ENCODE measurements at places on chromosomes 1 and 21. TPM values are rescaled to one million over a fixed set of nuclear protein-coding genes. Genes with fewer than 3 reads are reported as not detected.
A peak's percentile ranks its signal among the peaks of the same experiment; 100 is the strongest.

Gene HORMAD1
- total RNA-seq, result 0.33 TPM

DNA sequence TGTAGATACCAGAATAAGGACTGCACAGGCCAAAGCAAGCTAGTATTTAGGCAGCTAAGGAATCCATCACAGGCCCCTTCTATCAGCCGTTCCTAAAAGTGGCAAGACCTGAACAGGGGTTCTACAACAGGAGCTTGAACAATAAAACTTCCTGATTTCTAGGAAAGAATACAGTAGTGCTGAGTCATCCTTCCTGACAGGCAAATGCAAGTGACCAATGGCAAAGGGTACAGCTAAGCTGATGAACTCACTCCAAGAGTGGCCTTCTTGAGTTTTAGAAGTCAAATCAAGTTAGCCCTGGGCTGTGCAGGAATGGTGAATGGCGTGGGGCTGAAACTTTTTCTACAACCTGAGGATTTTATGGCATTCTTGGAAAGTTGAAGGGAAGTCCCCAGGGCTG, 112.9 kb downstream of the GREM2 start:
- H3K27me3 ChIP-seq, result no peaks in the 10 kb centered on the region
- no peak for DNase-seq
- no peak overlapping the region for H3K27ac ChIP-seq
- H3K36me3 ChIP-seq, result no peaks in the 10 kb centered on the region

DNA sequence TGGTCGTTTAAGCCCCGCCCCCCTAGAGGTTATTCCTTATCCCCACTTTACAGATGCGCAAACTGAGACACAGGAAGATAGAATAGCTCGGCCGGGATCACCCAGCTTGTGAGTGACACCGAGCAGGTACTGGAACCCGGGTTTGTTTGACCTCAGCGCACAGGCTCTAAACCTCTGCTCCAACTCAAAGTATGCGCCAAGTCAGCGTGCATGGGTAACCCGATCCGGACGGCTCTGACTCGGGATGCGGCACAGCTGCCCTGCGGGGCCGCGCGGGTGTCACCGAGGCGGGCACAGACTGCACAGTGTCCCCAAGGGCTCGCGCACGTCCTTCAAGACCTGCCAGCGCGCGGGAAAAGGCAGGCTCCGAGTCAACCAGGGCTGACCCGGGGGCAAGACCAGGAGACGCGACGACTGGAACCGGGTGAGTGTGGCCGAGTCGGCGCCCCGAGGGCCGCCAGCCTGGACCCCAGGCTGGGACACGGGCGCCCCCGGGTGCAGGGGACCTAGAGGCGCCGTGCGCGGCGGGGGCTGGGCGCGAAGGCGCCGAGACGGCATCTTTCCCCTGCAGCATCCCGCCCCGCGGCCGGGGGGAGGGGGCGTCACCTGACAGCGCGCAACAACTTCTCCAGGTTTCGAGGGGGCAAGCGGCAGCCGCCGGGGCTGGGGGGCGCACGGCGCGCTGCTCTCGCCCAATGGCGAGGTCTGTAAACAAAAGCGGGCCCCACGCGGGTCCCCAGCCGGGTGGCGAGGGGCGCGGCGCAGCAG, 101.9 kb upstream of the SOD1 start:
- H3K27me3 ChIP-seq, result peaks cover 67% of the 10 kb centered on the region
- H3K4me1 ChIP-seq, result peaks cover 25% of the 10 kb centered on the region
- DNase-seq, result no peak
- no peak overlapping the region for H3K27ac ChIP-seq

- H3K4me1 ChIP-seq, result peaks cover 3% of the 10 kb centered on the region
- H3K27ac ChIP-seq, result peak overlapping the region; percentile 92
- DNase-seq, result peak; percentile 22
- H3K4me3 ChIP-seq, result peak overlapping the region; percentile 78
- H3K36me3 ChIP-seq, result peaks cover 39% of the 10 kb centered on the region
Observed at GRCh38 chr1:100896481-100896982, 642 bp downstream of the SLC30A7 start.

DNA sequence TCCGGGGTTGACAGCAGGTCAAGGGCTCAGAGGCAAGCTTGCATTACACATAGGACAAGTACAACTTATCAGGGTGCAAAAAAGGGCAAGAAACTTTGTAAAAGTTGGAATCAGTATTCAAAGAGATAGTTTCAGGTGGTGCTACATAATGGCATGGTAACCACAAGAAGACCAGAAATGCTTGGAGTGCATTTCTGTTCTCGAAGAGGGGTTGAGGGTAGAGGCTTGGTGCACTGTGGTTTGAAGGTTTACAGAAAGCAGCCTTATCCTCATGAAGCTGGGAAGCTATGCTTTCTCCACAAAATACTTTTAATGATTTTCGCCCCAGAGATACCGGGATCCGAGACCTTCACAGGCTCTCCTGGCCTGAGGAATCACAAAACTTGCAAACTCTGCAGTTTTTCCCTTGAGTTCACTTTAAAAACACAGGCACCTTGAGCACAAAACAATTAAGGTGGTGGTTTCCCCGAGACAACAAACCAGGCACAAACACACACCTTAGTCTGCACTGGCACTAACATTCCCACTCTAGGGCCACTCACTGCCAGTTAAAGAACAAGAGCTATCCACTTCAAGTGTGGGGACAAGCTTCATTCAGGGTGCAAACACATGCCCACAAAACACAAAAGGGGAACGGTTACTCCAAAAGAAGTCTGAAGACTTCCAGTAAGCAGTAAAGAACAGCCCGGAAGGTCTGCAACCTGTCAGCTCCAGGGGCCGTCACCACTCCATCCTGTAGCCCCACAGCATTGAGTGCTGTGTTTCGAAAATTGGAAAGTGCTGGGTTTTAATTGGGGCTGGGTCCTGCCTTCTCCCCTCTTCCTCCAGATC, 29.8 kb upstream of the NFIA start:
- peak overlapping the region; percentile 98 for H3K27ac ChIP-seq
- H3K36me3 ChIP-seq, result no peaks in the 10 kb centered on the region
- no peak for DNase-seq
- peak overlapping the region; percentile 37 for H3K4me3 ChIP-seq

DNA sequence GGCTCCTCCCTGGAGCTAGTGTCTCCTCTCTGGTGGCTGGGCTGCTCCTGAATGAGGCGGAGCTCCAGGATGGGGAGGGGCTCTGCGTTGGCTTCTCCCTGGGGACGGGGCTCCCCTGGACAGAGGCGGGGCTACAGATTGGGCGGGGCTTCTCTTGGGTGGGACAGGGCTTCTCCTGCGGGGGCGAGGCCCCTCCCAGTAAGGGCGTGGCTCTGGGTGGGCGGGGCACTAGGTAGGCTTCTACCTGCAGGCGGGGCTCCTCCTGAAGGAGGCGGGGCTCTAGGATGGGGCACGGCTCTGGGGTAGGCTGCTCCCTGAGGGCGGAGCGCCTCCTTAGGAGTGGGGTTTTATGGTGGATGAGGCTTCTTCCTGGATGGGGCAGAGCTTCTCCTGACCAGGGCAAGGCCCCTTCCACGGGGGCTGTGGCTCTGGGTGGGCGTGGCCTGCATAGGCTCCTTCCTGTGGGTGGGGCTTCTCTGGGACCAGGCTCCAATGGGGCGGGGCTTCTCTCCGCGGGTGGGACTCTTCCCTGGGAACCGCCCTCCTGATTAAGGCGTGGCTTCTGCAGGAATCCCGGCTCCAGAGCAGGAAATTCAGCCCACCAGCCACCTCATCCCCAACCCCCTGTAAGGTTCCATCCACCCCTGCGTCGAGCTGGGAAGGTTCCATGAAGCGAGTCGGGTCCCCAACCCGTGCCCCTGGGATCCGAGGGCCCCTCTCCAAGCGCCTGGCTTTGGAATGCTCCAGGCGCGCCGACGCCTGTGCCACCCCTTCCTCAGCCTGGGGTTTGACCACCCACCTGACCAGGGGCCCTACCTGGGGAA, 22.7 kb upstream of the ARF1 start:
- peaks cover 87% of the 10 kb centered on the region for H3K27me3 ChIP-seq
- DNase-seq, result no peak
- H3K4me3 ChIP-seq, result no peak overlapping the region
- no peak overlapping the region for H3K27ac ChIP-seq
- H3K4me1 ChIP-seq, result peaks cover 12% of the 10 kb centered on the region
- no peaks in the 10 kb centered on the region for H3K36me3 ChIP-seq

DNA sequence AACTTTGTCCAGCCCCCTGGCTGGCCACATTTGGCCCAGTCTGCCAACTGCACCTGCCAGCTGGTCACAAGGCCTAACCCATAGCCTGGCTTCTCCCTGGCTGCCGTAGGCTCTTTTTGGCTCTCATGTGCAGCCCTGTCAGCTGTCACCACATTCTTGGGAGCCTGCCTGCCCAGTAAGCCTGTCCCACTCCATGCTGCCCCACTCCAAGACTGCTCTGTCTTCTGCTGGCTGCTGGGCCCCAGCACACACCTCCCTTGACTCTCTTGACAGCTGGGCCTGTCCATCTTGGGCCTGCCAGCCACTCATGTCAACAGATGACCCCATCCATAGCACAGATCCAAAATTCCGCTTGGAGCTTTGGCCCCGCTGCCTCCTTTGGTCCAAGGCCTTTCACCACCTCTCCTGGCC, 74.3 kb upstream of the EDN2 start:
- H3K4me1 ChIP-seq, result peaks cover 8% of the 10 kb centered on the region
- H3K36me3 ChIP-seq, result no peaks in the 10 kb centered on the region
- no peaks in the 10 kb centered on the region for H3K27me3 ChIP-seq
- peak; percentile 83 for DNase-seq
- no peak overlapping the region for H3K4me3 ChIP-seq

DNA sequence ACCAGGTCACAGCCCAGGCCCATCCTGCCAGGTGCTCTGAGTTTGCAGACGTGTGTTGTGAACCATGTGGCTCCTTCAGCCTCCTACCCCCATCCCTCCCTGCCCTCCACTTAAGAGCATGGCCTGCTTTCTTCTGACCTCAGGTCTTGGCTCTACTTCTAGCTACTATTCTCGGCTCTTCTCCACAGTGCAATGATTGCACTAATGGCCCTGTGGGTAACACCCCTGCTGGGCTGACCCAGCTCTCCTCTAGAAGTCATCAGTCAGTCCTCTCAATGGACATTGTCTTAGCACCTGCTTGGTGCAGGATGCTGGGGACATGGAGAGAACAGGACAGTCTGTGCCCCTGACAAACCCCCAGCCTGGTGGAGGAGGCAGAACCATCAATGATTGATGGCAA, 22.2 kb upstream of the IFFO2 start:
- peak; percentile 23 for DNase-seq
- H3K4me3 ChIP-seq, result no peak overlapping the region
- H3K4me1 ChIP-seq, result no peaks in the 10 kb centered on the region
- no peak overlapping the region for H3K27ac ChIP-seq

- H3K4me3 ChIP-seq, result peak overlapping the region; percentile 8
- H3K4me1 ChIP-seq, result no peaks in the 10 kb centered on the region
- no peak for DNase-seq
- no peak overlapping the region for H3K27ac ChIP-seq
Observed at GRCh38 chr1:112722601-112723510, 7.7 kb upstream of the PPM1J start.

DNA sequence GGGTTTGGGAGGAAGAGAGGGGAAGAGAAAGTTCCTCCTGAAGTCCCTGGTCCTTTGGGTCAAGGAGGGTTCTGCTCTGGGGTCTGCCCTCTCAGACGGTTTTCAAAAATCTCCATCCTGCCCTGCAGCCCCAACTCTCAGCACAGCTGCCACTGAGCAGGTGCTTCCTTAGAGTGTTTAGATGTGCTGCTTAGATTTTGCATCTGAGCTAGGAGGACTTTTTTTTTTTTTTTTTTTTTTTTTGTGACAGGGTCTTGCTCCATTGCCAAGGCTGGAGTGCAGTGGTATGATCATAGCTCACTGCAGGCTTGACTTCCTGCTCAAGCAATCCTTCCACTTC, 324.9 kb upstream of the POU3F1 start:
- H3K27me3 ChIP-seq, result peaks cover 29% of the 10 kb centered on the region
- H3K4me3 ChIP-seq, result no peak overlapping the region
- no peaks in the 10 kb centered on the region for H3K4me1 ChIP-seq

Gene OLFM3
- not detected for total RNA-seq

DNA sequence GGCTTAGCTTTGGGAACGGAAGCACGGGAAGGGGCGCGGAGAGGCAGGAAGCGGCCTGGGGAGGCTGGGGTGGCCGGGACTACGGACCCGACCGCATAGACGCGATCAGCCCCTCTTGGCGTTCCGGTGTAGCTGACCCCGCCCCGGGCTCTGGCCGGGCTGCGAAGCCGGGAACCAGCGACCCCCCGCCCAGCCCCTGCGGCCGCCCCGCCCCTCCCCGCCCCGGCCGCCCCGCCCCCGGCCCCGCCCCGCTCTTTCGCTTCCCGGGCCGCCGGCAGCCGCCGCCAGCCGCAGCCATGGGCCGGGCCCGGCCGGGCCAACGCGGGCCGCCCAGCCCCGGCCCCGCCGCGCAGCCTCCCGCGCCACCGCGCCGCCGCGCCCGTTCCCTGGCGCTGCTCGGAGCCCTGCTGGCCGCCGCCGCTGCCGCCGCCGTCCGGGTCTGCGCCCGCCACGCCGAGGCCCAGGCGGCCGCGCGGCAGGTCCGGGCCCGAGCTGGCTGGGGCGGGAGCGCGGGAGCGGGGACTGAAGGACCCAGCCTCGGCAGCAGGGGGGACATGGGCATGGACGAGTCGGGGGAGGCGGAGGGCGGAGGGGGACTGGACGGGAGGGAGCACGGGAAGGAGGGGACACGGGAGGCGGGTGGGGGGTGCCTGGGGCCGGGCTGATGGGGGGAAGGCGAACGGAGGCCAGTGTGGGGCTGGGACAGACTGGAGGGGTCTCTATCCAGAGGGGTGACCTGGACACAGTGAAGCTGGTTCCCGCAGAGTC, at the start of gene SELENON:
Gene SELENON (plus strand): TSS at position 259 of the 768 bp plus-strand sequence. CDS start 38 bp downstream, at position 297.
- DNase-seq, result peak; percentile 84
- H3K4me3 ChIP-seq, result peak within 1 kb of the TSS; percentile 65
- peak within 1 kb of the TSS; percentile 90 for H3K27ac ChIP-seq
- peaks cover 40% of the 10 kb centered on the region for H3K4me1 ChIP-seq

DNA sequence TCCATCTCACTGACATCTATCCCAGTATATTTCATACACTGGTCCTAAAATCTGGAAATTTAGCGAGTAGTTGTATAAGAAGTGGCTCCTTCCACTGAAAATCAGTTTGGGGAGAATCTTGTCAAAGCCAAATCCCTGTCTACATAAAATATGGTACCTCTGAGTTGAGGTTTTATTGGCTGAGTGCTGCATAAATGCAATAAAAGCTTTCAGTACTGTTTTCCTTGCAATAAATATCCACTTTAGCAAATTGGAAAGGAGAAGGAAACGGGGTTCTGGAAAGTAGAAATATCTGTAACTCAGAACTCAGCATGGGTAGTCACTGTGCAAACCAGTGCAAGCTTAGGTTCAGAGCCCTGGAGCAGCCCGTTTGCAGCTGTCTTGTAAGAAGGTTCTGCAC, 580.2 kb downstream of the SMYD3 start:
- H3K4me1 ChIP-seq, result no peaks in the 10 kb centered on the region
- H3K4me3 ChIP-seq, result no peak overlapping the region
- H3K36me3 ChIP-seq, result peaks cover 8% of the 10 kb centered on the region
- no peaks in the 10 kb centered on the region for H3K27me3 ChIP-seq
- H3K27ac ChIP-seq, result no peak overlapping the region
- no peak for DNase-seq

Gene ZSWIM5
- 1.7 TPM for total RNA-seq
